Renal cortical epithelial cell (primary cell): ENCODE measurements at places on chromosomes 6 and 20. TPM values are rescaled to one million over a fixed set of nuclear protein-coding genes. Genes with fewer than 3 reads are reported as not detected.

RAB44 gene
- total RNA-seq = not detected in 2 replicates

- no peak for DNase-seq
Observed at GRCh38 chr20:36506253-36506652, 35.1 kb upstream of the MYL9 start.

FITM2 gene
- 4.5 and 8.5 TPM in 2 replicates for total RNA-seq

- peak; percentile 68 for DNase-seq
Observed at GRCh38 chr6:139888681-139889122, 514.3 kb upstream of the CITED2 start.

FKBP1C gene
- total RNA-seq = 0.10 and 0.17 TPM in 2 replicates

GRCh38 chr20:55471052-55472006 lies 534.0 kb downstream of the CBLN4 start:
- no peak for DNase-seq

- no peak for DNase-seq
Observed at GRCh38 chr20:62186887-62187866, 4.3 kb downstream of the MTG2 start.

IRAK1BP1 gene
- total RNA-seq = 3.5 and 8.1 TPM in 2 replicates
